ENCODE measurements at places on chromosomes 11 and 22.

GRCh38 chr11:68735125-68735524 is 16.2 kb downstream of the TESMIN start:
- no peak for DNase-seq

GRCh38 chr22:49814856-49815255 is 12.8 kb downstream of the BRD1 start:
- DNase-seq: no peak

DNA sequence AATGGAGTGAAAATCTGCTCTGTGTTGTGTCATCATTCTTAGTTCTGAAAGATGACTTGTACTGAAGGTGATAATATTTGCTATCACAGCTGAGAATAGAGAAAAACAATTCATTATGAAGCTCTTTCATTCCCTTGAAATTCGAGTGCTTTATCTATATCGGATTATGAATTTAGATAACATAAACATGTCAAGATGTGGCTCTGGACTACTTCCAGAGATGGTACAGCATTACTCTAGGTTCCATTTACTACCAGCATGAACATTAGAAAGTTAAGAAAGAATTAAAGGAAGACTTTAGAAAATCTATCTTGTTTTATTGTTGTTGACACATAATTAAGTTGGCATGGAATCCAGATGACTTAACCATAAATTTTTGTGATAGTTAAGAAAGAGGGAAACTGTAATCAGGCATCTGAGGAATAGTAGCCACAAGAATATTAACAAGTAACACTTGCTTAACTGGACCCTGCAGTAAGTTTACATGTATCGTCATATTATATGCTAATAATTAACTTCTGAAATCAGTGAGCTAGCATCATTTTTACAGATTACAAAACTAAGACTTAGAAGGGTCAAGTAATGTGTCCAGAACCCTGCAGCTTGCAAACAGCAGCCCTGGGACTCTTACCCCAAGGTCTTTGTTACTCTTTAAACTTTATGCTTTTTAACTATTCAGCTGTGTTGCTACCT is 182.6 kb downstream of the DDX10 start:
- DNase-seq: no peak

DNA sequence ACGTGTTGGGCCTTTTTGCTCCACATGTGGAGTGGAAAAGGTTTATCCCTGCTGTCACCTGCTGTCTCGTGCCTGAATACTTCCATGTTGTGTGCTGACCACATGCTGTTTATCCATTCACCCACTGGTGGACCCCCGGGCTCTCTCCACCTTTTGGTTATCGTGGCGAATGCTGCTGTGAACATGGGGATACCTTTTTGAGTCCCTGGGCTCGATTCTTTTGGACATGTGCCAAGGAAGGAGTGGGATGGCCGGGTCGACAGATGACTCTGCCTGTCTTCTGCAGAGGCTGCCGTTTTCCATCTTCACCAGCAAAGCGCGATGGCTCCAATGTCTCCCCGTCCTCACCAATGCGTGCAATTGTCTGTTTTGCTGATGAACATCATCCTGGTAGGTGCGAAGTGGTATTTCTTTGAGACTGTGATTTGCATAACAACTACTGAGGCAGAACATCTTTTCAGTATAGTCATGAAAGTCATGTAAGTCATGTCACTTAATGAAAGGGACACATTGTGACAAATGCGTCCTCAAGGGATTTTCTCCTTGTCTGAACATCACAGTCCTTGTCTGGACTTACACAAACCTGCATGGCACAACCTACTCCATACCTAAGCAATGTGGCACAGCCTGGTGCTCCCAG is 758.7 kb downstream of the BRD1 start:
- DNase-seq: no peak

- DNase-seq: no peak
Measured at GRCh38 chr22:44196731-44197131, 16.0 kb downstream of the PARVG start.

- no peak for DNase-seq
Measured at GRCh38 chr11:46197421-46197820, 76.2 kb upstream of the PHF21A start.

GRCh38 chr11:20474882-20475517 is 87.5 kb downstream of the PRMT3 start:
- no peak for DNase-seq
